CD4-positive, alpha-beta T cell treated with Interleukin-6 at 100 ng/mL for 8 hours (primary cell): ENCODE measurements at places on chromosomes 6 and 20.

DNA sequence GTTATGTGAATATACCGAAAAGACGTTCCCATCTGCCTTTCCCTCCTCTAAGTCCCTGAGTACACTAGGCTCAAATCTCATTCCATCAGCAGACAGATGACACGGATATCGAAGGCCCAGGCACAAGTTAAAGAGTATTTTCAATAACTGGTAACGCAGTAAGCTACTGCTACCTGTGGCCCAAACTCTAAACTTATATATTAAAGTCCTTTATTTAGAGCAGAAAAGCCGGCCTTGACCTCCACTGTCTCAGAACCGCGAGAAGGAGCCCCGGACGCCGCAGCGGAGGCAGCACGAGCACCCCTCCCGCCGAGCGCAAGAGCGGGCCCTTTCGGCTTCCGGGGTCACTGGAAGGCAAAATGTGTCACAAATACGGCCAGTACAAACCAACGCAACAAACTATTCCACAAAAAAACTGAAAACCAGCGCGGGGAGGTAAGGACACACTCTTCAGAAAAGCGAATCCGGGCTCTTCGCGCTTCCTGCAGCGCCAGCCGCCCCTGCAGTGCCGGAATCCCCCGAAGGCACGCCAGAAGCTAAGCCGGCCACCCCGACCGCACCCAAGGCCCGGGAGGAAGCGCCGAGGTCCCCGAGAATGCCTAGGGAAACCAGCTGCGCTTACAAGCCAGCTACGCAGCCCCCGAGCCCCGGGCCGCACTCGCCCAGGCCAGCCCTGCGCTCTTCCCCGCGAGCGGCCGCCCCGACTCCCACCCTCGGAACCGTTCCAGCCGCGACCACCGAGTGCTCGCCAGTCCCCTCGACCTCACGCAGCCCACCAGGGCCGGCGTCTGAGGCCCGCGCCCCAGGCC lies 681 bp downstream of the DIDO1 start:
- DNase-seq = peak; percentile 24

DNA sequence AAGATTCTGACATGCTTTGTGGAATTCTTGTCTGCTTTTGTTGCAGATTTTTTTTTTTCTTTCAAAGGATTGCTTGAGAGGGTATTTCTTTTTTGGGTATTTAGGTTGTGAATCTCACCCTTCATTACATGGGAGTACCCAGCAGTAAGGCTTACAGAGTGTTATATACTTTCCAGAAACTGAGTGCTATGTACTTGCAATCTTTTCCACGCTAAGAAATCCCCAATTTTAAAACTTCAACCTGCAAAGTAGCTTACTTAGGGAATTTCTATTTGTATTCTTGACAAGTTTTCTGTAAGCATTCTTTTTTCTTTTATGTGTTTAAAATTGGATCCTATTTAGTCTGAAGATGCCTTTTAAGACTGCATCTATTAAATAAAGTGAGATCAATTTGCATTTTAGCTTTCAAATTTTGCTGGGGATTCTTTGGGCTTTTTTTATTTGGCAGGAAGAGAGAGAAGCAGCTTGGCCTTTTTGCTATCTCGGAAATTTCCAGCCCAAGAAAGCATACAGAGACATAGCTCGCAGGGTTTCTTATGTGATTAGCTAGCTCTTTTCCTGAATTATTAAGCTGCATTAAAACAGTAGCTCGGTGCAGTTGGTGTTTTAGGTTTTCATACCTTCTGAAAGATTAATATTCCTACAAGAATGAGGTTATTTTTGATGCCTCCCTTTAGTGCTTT lies 42.6 kb downstream of the KCNS1 start:
- DNase-seq = no peak

- DNase-seq = no peak
These were observed 8.0 kb downstream of the MTG2 start for GRCh38 chr20:62190639-62191411.

GRCh38 chr6:139820210-139820609 lies 445.8 kb upstream of the CITED2 start:
- no peak for DNase-seq

- no peak for DNase-seq
These were observed 464.6 kb downstream of the CDKAL1 start for GRCh38 chr6:20998748-20999448.

DNA sequence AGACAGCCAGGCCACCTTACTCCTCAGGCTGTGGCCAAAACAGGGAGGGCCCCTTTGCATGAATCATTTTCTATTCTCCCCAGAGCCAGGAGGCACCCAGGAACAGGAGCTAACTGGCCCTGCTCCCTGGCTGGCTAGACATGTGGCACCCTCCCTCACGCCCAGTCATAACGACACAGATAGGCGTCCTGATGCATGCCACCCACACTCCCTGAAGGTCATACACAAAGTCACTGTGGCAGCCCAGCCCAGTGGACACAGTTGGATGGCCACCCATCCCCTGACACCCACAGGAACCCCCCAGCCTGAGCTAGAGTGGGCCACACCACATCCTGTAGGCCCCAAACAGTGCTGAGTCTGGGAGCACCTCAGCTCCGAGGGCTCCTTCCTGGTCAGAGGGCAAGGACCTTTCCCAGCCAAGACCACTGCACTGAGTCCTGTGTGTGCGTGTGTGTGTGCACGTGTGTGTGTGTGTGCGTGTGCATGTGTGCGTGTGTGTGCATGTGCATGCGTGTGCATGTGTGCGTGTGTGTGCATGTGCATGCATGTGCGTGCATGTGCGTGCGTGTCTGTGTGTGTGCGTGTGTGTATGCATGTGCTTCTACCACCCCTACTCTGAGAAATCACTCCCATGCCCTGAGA lies 21.6 kb downstream of the TFEB start:
- no peak for DNase-seq

GRCh38 chr6:34196833-34197195 lies 39.9 kb upstream of the HMGA1 start:
- DNase-seq = no peak

DNA sequence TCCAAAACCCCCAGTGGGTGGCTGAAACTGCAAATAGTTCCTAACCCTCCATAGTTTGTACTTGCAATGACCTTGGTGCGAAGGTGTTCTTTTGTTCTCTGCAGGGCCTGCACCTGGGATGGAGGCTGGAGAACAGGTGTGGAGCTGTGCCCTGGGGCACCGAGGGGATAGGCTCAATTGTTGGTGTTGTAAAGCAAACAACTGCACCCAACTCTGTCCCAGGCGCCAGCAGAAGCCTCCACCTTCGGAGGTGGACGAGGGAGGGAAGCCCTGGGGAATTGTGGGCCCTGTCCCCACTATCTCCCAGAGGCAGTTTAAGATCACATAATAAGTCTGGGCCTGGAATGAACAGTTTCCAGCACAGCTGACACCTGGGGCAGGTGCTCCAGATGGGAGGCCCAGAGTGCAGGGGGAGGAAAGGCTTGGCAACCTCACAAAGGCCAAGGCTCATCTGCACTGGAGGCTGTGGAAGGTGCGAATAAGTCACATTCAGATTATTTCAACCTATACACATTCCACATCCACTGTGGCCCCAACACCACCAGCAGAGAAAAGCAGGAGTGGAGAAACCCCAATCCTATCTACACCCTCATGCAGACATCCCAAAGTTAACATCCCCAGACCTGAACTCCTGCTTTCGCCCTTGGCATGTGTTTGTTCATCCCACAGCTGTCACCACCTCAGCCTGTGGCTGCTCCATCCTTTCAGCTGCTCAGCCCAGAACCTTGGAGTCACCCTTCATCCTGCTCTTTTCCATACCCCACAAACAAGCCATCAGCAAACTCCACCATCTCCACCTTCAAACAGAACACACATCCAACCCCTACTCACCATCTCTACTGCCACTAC lies 12.3 kb upstream of the CBFA2T2 start:
- no peak for DNase-seq

- DNase-seq = no peak
These were observed 46.4 kb downstream of the SLC9A8 start for GRCh38 chr20:49859011-49859410.

- DNase-seq = no peak
These were observed 26.0 kb downstream of the HDDC2 start for GRCh38 chr6:125275779-125276178.

DNA sequence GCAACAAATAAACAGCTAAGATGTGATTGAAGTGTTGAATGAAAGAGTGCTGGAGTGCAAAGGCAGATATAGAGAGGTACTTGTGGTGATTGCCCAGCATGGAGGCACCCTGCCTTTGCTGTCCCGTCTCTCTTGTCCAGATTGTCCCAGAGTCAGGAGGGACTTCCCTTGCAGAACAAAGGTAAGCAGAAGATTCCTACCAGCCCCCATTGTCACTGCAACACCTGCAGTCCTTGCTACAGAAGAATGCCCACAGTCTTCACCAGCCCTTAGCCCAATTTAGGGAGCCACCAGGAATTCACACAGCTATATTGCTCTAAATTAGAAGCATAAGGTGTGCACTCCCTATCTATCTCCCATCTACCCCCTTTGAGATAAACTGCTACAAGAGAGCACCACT lies 491.8 kb downstream of the KIF16B start:
- no peak for DNase-seq

DNA sequence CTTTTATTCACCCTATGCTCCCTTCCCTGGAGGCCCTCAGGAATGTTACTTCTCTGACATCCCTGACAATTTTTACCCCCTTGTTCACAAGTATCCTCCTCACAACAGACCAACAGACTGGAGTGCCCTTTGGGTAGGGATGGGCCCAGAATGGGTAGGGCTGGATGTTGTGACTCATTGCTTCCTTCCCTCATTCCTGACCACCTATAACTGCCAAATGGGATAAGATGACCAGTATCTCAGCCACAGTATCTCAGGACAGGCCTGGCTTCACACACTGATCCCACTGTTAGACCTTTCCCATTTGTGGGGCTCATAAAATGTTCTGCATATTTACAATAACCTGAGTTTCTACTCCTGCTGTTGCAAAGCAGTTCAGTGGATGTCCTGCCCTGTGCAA lies 223.0 kb upstream of the LRFN2 start:
- no peak for DNase-seq

GRCh38 chr20:23763345-23763744 lies 12.6 kb upstream of the CST1 start:
- DNase-seq = no peak

DNA sequence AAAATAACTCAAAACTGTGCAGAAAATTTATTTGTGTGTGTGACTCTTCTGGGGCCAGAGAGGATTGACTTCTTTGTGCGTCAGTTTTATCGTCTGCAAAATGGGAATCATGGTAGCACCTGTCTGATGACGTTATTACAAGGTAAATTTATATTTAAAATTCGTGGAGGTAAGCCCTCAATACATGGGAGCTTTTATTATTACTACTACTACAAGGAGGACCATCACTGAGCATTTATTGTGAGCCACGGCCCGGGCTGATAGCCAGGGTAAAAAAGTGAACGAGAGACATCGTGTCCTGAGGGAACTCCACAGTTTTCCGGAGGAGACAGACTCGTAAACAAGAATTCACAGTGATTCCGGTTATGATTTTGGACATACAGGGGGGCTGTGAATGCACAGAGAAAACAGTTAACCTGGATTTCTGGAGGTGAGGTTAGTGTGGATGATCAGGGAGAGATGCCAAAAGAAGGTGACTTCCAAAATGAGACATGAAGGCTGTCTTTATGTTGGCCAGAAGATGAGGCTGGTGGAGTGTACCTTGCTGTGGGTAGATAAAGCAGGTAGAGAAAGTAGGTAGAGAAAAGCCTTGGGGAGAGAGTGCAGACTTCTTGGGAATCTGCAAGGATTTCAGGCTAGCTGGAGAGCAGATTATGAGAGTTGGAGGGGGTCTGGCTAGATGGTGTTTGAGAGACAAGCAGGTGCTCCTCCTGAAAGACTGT lies 10.6 kb upstream of the SERINC3 start:
- no peak for DNase-seq

DNA sequence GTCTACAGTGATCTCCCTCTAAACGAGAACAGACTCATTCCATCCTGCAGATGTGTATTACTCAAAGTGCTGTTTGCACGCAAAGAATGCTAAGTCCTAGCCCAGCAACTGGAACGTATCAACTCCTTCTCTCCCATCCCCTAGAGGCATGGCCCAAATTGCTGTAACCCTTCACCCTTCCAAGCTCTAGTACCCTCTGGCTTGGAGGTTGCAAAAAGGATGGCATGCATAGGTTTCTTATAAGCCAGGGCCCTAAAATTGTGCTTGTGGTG lies 71.5 kb upstream of the TGM3 start:
- DNase-seq = no peak

DNA sequence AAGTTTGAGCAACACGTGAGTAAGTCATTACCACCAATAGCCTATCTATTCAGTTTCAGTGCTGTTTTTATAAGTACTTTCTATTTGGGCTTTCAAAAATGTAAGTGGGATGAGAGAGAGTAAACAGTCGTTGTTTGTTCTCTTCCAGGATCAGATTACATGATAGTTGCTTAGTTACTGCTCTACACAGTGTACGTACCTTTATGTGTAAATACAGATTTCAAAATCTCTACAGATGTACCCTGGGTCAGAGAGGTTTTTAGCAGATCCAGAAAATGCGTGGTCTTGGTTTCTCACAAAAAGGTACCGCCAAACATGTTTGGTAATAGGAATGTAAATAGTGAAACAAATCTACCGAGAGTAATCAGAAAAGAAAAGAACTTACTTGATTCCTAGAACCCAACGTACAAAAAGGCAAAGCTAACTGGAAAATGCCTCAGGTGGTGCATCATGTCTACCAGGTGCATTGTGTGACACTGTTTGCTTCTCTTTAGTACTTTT lies 421.1 kb downstream of the BCKDHB start:
- no peak for DNase-seq

- no peak for DNase-seq
These were observed 20.9 kb downstream of the IGF2R start for GRCh38 chr6:159989492-159990480.

DNA sequence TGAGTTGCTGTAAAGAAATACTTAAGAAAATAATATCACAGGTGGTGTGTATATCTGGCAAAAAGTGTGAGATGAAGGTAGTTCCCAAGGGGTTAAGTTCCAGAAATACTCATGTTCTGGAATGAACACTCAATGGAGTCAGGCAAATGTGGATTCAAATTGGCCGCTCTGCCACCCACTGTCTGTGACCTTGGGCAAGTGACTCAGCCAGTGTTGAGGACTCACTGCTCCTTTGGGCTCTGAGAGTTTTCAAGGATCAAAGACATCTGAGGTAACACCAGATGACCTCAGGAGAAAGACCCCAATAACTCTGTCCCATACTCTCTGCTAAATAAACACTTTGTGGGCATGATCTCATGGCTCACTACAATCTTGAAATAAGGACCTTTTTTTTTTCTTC lies 59.2 kb upstream of the EYA2 start:
- no peak for DNase-seq

DNA sequence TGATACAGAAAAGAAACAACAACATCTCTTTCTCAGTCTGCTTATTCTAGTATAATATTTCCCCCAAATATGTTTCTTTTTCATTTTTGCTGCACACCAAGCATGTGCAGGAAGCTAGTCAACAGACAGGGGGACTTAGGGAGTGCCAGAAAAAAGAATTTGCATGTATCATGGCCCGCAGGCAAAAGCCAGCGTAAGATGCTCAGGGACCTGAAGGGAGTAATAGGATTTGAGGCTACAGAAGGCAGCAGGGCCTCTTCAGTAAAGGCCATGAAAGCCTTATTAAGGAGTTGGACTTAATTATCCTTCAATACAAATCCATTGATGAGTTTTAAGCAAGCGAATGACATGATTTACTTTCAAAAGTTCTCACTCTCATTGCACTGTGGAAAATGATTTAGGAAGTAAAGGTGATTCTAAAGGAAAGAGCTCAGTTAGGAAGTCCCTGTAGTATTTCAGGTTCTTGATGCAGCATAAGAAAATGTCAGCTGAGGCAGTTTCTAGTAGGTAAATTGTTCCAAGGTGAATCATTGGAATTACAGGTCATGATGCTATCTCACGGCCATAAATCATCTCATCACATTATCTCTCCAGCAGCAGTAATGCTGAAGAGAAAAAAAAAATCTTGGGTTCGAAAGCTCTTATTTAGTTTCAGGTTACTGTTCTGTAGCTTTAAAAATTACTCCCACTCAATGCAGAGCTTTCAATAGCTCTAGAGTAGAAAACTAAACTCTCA lies 94.8 kb downstream of the PTCHD4 start:
- no peak for DNase-seq
